ENCODE measurements at places on chromosomes 4 and X.

DNA sequence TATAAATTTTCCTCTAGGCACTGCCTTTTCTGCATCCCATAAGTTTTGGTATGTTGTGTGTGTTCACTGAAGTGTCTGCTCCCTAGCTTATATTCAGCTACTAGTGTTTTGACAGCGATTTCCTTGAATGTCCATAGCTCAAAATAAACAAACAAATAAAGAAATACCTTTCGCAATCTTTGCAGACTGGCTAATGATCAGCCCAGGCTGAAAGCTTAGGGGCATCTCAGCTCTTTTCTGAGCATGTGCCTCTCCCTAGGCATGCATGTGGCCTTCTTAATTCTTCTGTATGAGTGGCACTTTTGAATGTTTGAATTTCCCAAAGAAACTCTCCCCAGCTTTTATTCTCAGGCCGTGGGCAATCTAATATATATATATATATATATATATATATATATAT is 44.6 kb upstream of the SHROOM4 start:
- DNase-seq: no peak

- DNase-seq: no peak
Measured at GRCh38 chr4:150799207-150799606, 215.9 kb downstream of the LRBA start.

DNA sequence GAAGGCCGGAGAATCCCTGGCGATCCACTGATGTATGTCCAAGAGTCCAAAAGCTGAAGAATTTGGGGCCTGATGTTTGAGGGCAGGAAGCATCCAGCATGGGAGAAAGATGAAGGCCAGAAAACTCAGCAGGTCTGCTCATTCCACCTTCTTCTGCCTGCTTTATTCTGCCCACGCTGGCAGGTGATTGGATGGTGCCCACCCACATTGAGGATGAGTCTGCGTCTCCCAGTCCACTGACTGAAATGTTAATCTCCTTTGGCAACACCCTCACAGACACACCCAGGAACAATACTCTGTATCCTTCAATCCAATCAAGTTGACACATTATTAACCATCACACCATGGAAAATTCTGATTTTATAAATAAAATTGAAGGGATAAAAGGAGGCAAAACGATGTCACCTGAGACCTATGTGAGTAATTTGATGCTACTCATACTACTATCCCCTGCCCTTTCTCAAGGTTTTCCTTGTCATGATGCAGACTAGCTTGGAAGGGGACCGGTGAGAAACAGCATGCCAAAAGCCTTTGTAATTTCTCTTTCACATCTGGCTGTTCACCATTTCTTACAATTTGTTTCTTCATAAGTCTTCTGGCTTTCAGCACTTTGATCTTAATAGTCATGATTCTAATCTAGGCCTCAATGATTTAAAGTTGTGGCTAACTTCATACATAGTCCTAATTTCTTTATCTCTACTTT is 9.7 kb upstream of the PYURF start:
- no peak for DNase-seq

- peak; percentile 76 for DNase-seq
Measured at GRCh38 chr4:7811536-7812191, 128.0 kb downstream of the AFAP1 start.

GRCh38 chrX:14354521-14354920 is 174.8 kb upstream of the GLRA2 start:
- no peak for DNase-seq
